ENCODE measurements at places on chromosomes 1 and 21.

- no peak for DNase-seq
Measured at GRCh38 chr1:69315416-69315815, 252.3 kb upstream of the LRRC7 start.

DNA sequence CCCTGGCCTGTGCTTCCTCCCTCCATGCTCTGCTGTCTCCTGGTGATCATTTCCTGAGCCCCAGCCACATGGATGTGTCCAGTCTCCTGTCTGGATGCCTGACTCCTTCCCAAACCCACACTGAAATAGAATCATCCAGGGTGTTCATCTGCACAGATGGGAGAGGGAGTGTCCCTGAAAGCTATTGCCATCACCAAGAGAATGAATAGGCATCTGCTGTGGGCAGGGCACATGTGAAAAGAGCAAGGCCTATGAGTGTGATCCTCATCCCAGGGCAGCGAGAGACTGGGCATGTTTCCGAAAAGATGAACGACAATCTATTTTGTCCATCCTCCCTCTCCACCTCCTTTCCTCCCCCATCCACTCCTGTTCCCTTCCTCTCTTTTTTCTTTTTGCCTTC, 5.0 kb downstream of the IGSF21 start:
- no peak for DNase-seq

- DNase-seq, result no peak
Measured at GRCh38 chr1:150386592-150386991, 22.6 kb downstream of the RPRD2 start.

- no peak for DNase-seq
Measured at GRCh38 chr1:220908757-220909156, 29.5 kb downstream of the HLX start.

GRCh38 chr1:119822406-119822805, 11.1 kb upstream of the REG4 start:
- no peak for DNase-seq

- DNase-seq, result peak; percentile 49
Measured at GRCh38 chr1:31707711-31708110, 3.9 kb upstream of the COL16A1 start.

GRCh38 chr1:164643018-164643417, 84.0 kb downstream of the PBX1 start:
- DNase-seq, result no peak

All from AG20443 (cell line).